ENCODE measurements at places on chromosomes 13 and 19.

GRCh38 chr19:42246143-42246921 lies 3.9 kb upstream of the GSK3A start:
- no peak for DNase-seq

DNA sequence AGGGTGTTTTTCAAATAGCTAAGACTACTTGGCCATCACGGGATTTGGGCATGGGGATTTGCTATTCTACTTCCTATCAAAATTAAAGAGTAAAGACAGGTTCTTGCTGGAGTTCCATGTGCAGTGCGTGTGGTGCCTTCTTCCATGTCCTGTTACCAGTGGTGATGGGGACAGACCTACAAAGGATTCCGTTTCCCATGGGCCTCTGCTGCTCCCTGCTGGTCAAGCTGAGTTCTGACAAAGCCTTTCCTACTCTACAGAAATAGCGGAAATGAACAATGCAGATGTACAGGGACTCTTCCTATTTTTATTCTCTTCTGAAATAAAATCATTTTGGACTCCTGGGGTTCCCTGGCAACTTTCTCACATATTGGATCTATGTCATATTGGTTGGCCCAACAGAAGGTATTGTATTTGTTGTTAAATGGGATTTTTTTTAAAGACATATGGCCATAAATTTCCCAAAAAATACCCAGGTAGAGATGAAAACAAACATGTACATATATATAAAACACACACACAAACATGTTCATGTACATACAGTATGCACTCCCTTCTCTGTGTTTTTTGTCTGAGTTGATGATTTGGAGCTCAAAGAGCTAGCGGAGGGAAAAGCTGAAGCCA lies 90.5 kb upstream of the SLC15A1 start:
- DNase-seq: peak; percentile 43

GRCh38 chr19:1882089-1882785 lies 3.1 kb downstream of the ABHD17A start:
- peak; percentile 54 for DNase-seq

DNA sequence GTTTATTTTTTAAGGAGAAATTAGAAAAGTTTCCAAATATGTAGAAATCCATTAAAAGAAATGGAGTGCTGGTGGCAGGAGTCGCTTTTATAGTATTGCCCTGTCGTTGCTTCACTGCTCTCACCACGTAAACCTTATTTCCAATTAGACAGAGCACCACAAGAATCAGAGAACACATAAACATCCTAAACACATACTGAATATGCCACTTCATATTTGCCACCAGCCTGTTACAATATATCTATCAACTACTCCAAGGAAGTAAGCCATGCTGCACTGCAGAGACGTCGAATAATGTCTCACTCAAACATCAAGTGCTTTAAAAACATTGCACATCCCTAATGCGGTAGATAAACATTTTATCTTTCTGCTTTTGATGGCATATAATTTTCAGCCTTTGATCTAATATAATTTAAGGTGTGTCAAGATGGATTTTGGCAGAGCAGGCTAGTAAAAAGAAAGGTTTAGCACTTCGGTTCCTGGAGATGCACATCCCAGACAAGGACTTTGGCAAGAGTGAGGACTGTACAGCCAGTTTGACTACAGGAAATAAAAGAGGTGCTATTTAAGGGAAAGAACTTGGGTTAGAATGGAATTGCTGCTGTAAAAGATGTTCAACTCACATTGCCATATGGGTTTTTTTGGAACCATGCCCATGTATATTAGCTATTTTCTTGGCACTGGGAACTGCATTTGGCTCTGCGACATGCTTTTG lies 932.3 kb downstream of the EFNB2 start:
- no peak for DNase-seq

- DNase-seq: no peak
Observed at GRCh38 chr19:21434516-21434915, 37.6 kb downstream of the ZNF493 start.

DNA sequence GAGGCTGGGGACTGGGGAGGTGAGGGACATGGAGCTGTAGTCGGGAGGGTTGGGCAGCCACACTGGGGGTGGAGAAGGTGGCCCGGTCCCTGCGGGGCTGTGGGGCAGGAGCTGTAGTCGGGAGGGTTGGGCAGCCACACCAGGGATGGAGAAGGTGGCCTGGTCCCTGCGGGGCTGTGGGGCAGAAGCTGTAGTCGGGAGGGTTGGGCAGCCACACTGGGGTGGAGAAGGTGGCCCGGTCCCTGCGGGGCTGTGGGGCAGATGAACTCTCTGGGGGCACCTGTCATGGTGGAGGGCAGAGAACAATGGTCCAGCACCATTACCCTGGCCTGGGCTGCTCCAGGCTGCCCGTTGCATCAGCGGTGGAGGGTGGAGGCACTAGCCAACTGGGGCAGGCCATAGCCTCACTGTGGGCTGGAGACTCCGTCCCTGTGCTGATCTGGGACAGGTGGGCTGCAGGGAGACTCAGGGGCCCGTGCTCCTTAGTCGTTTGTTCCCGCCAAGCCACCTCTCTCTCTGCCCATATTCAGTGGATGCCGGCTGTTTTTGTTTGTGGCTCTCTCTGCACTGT lies 51.4 kb downstream of the ATP11A start:
- DNase-seq: no peak

DNA sequence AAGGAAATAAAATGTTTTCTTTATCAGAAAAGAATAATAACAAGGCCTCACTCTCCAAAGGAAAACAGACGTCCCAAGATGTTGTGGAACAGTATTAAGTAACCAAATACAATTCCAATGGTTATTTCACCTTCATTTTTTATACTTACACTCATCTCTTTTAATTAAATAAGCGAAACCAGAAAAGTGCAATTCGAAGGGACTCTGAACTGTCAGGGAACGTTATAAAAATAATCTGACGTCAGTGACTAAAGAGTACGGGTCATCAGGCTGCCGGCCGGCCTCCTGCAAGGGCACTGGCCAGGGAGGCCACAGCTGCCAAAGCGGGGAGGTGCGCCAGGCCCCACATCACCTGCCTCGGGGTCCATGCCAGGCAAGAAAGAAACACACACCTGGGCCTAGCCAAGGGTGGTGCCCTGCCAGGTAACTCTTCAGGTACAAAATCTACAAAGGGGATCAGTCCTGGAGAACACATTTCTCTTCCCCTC lies 61.2 kb downstream of the CDADC1 start:
- no peak for DNase-seq

GRCh38 chr19:48113190-48113917 lies 2.7 kb upstream of the PLA2G4C start:
- DNase-seq: no peak

Data from stimulated activated CD8-positive, alpha-beta memory T cell treated with anti-CD3 and anti-CD28 coated beads, Interleukin-2, amount 100 ng/mL, for 48 hours (primary cell).